ENCODE measurements at places on chromosomes 12 and 14. TPM values are rescaled to one million over a fixed set of nuclear protein-coding genes. Genes with fewer than 3 reads are reported as not detected.

The FAM186B gene
- total RNA-seq, result 0.33 TPM

The PTCSC3 gene
- total RNA-seq, result not detected

The B3GNT4 gene
- not detected for total RNA-seq

The APOF gene
- total RNA-seq, result not detected

The DAD1 gene
- 118 TPM for total RNA-seq

The DLGAP5 gene
- 0.14 TPM for total RNA-seq

The GPR135 gene
- 2.2 TPM for total RNA-seq

The SERPINA10 gene
- not detected for total RNA-seq

The RCOR1 gene
- total RNA-seq, result 11.0 TPM

The SRRM4 gene
- 0.19 TPM for total RNA-seq

The OR6C3 gene
- not detected for total RNA-seq

- DNase-seq, result no peak
Measured at GRCh38 chr12:43917896-43918295, 82.0 kb downstream of the TMEM117 start.

- no peak for DNase-seq
Measured at GRCh38 chr12:52126050-52126604, 46.6 kb downstream of the SMIM41 start.

DNA sequence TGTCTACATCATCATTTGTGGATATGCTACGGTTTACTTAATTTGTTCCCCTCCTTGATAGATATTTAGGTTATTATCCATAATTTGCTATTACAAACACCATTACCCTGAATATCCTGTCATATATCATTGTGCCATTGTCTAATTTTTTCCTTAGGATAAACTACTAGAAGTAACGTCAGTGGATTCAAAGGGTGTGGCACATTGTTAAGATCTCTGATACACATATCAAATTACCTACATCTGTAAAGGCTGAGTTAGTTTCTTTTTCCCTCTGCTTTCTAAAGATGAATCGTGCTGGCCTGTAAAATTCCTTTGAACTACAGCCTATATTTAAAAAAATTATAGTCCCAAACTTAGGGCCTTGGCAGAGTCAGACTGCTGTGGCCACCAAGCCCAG, 53.9 kb upstream of the STRN3 start:
- no peak for DNase-seq

DNA sequence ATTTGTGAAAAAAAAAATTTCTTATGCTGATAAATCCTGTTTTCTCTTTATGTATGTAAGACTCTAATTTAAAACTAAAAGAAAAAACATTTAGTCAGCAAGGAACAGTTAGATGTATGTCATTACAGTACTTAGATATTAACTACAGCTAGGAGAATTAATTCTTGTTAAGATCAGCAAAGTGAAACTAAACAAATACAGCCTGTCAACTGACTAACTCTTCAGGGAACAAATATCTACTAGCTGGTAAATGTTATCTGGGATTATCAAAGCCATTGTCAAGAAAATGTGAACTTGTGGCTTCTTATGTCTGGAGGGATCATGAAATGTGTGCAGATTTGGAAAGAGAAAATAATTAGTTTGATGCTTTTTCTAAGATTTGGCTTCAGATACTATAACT, 27.5 kb downstream of the MGAT4C start:
- DNase-seq, result no peak

DNA sequence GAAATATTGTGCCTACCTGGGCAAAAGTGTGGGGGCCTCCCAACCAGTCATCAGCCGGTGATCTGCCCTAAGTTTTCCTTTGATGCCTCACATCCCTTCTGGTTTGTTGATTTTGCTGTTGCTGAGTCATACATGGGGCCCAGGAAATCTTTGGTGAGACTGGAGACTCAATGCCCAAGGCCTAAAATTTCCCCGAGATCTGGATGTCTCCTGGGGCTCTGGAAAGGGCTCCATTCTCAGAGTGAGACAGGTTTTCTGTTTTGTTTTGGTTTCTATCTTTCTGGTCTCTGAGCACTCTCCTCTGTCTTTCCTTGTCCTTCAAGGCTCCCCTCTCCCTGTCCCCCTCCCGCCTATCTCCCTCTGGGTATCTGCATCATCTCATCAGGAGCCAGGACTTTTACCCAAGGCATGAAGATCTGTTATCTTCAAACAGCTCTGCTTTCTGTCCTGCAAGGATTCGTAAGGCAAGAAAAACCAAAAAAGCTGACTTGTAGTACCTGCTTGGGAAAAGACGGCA, 152.8 kb upstream of the MAX start:
- DNase-seq, result no peak

GRCh38 chr14:61433169-61433568, 111.8 kb downstream of the PRKCH start:
- no peak for DNase-seq

DNA sequence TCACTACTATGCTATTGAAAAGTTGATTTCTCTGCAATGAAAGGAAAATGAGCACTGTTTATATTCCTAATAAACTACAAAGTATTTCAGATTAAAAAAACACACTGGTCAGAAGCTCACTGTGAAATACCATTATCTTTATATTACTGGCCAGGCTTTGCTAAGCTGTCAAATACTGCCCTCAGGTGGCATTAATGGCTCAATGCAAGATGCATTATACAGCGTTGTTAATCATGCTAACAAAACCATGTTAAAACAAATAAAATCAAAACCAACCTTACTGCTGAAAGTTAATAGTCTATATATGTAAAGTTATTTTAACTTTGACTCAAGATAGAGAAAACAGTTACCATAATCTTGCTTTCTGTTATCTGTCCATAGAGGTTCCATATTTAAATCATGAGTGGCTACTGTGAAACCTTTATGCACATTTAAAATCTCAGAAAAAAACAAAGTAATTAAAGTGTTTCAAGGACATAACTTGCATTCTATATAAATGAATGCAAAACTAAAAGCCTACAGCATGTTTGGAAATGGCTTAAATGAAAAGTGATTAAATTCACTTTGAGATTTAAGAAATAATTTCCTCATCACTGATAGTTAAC, 121.7 kb downstream of the RALGAPA1 start:
- DNase-seq, result no peak

GRCh38 chr12:6332459-6332858, 9.4 kb downstream of the TNFRSF1A start:
- DNase-seq, result no peak

DNA sequence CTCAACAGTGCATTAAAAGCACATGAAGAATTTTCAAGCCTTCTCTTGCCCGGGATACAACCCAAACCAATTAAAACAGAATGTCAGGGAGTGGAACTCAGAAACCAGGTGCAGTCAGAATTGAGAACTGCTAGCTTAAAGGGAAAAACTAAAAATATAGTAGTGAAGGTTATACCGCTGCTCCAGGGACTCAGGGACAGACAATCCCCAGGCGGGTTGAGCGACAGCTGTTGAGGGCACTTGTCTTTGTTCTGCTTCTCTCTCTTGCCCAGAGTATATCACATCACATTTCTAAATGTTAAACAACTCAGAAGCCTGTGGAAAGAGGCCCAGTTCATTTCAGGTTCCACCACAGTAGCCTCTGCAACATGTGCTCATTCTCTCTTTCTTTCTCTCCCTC, 93.1 kb downstream of the SLC5A8 start:
- no peak for DNase-seq

DNA sequence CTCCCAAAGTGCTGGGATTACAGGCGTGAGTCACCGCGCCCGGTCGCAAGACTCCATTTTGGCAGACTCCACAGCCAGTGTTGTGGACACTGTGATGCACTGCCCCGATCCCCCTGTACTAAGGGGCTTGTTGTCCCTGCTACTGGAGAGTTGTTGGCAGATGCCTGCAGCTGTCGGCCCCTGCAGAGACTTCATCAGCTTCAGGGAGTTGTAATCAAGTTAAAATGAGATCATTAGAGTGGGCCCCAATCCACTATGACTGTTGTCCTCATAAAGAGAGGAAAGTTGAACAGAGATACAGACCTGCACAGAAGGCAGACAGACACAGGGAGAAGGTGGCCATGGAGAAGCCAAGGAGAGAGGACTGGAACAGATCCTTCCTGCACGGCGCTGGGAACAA, 23.7 kb upstream of the TUBA1A start:
- no peak for DNase-seq

GRCh38 chr14:59306775-59307174, 118.3 kb downstream of the DAAM1 start:
- DNase-seq, result no peak

DNA sequence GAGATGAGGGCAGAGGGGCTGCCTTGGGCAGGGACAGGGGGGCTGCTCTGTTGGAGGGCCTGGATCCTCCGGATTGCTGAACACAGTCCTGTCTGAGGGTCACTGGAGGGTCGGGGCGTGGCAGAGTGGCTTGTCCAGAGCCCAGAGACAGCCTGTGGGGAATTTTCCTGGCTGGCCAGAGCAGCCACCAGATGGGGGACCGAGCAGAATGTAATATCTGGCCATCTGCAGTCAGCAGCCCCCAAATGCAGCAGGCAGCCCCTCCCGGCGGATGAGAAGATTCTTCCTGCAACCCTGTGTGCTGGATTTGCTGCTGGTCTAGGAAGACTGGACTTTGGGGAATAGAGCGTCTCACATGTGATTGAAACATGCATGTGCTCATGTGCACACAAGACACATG, 23.3 kb upstream of the NOS1 start:
- no peak for DNase-seq

- no peak for DNase-seq
Measured at GRCh38 chr14:20415782-20416206, 2.5 kb upstream of the TEP1 start.

GRCh38 chr12:88579601-88580050, 645 bp downstream of the KITLG start:
- DNase-seq, result peak; percentile 42

GRCh38 chr12:121117226-121117777, 15.4 kb upstream of the P2RX7 start:
- DNase-seq, result no peak

GRCh38 chr14:50362764-50363713, 33.6 kb downstream of the CDKL1 start:
- no peak for DNase-seq

DNA sequence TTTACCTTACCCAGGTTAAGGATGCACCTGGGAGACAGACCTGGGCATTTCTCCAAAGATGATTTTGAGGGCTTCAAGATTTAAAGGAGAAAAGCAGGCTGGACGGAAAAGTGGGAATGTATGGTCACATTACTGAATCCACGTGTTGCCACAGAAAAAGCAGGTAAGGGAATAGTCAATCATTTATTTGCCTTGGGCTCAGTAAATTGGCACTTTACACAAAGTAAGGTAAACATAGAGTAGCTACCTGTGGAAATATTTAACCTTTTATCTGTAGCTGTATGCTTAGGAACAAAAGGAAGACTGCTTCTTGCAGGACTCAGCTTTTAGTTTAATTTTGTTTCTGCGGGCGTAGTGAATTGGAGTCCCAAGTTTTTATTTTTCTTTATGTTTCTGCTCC, 153.3 kb downstream of the SLCO1B3 start:
- DNase-seq, result no peak

DNA sequence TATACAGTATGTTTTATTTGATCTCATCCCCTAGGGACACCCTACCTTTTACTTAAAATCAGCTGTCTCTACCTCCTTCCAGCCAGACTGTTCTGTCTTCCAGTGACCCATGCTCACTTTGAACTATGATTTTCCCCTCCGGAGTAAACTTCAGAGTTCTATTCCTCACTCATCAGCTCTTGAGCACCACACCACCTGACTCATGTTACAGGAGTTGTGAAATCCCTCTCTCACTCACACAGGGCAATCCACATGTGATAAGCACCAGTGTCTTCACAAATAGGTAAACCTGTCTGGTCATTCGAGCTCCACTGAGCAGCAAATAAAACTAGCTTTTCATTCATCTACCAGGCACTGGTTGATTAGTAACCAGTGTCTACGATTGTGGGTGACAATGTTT, 177.3 kb upstream of the BMP4 start:
- no peak for DNase-seq

- no peak for DNase-seq
Measured at GRCh38 chr14:32478050-32478449, 149.0 kb downstream of the AKAP6 start.

DNA sequence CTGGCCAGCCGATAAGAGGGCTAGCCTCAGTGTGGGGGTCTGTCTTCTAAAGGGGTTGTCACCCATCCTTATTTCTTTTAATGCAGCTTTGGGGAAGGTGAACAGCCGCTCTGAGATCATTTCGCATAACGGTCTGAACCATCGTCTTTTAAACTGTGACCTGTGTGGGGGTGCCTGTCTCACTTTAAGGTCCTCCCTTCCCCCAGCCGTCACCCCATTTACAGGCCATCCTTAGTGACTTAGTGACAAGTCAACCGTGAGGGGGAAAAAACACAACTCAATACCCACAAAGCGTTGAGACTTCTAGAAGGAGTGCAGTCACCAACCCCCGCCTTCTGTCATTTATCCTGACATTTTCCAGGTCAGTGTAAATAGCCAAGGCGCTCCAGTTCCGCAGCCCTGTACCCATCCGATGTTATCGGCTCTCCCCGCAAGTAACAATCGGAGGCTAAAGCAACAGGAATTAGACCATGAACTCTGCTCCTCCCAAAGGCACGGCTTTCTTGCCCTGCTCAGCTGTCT, 505 bp upstream of the DENND5B start:
- no peak for DNase-seq

All from left ventricle myocardium inferior (tissue), 1 donor.